ENCODE measurements at places on chromosomes 6 and 20. TPM values are rescaled to one million over a fixed set of nuclear protein-coding genes. Genes with fewer than 3 reads are reported as not detected.

DNA sequence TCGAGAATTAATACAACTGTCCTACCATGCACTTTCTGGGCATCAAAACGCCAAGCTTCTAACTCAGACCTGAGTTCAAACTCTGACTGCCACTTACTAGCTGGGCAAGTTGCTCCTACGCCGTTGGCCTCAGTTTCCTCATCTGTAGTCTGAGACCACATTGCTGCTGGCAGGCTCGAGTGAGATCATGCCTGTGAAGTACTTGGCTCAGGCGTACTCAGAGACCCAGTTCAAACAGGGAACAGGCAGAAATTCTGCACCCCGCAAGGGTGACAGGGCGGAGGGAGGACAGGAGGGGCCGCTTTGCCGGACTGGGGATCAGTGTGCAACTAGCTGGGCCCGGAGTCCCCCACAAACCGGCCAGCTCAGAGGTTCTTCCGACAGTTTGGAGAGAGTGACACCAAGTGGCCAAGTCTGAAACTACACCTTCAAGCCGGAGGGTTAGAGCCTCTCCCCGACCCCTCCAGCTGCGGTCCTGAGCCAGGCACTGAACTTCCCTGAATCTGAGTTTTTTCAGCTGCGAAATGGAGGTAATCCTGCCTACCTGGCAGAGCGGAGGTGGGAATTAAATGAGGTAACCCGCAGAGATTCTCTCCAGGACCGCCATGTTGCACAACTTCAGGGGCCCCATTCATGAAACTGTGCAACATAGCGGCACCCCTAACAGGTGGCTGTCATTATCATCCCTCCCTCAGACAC is 46.0 kb upstream of the PTPN1 start:
- H3K27ac ChIP-seq, result no peak overlapping the region
- H3K4me3 ChIP-seq, result no peak overlapping the region
- peaks cover 25% of the 10 kb centered on the region for H3K4me1 ChIP-seq
- DNase-seq, result no peak

DNA sequence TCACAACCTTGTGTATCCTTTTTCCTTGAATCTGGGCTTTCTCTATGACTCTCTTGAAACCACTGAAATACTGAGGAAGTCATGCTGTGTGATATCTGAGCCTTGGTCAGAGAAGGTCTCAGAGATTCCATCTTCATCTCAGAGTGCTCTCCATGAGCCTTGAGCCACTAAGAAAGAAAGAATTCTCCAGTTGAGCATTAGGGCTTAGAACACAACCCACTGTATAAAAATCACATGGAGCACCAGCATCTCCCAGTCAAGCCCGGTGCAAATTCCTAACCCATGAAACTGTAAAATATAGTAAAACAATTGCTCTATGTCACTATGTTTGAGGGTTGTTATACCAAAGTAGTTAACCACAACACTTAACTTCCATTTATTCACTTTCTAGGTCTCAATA is 181.4 kb downstream of the MOXD1 start:
- no peak overlapping the region for H3K4me3 ChIP-seq
- H3K27me3 ChIP-seq, result no peaks in the 10 kb centered on the region
- H3K4me1 ChIP-seq, result no peaks in the 10 kb centered on the region

DNA sequence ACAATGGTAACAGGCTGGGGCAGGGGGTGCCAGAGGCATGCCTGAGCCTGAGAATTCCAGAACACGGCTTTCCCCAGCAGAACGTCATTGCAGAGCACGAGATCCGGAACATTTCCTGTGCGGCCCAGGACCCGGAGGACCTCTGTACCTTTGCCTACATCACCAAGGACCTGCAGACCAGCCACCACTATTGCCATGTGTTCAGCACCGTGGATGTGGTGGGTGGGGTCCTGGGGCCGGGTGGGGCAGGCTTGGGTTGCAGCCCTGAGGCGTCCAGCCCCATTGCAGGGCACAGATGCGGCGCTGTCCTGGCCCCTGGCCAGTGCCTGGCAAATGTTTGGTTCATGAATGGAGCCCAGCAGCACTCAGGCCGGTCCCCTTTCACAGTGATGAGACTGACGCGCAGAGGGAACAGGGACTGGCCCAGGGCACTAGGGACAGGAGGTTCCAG is 57.1 kb downstream of the TCP11 start:
- no peak for DNase-seq
- peaks cover 3% of the 10 kb centered on the region for H3K36me3 ChIP-seq
- no peak overlapping the region for H3K4me3 ChIP-seq
- H3K27ac ChIP-seq, result peak overlapping the region; percentile 60

- no peaks in the 10 kb centered on the region for H3K36me3 ChIP-seq
- no peak for DNase-seq
- no peaks in the 10 kb centered on the region for H3K27me3 ChIP-seq
- no peak overlapping the region for H3K4me3 ChIP-seq
These were observed 203.6 kb downstream of the CDH4 start for GRCh38 chr20:61455508-61456215.

- no peak overlapping the region for H3K4me3 ChIP-seq
- no peak for DNase-seq
- H3K36me3 ChIP-seq, result no peaks in the 10 kb centered on the region
- H3K27me3 ChIP-seq, result no peaks in the 10 kb centered on the region
- H3K4me1 ChIP-seq, result no peaks in the 10 kb centered on the region
These were observed 955.1 kb downstream of the KIF16B start for GRCh38 chr20:15618110-15618509.

- no peak overlapping the region for H3K27ac ChIP-seq
- H3K4me3 ChIP-seq, result no peak overlapping the region
- H3K27me3 ChIP-seq, result no peaks in the 10 kb centered on the region
- DNase-seq, result no peak
- H3K4me1 ChIP-seq, result no peaks in the 10 kb centered on the region
These were observed 125.4 kb upstream of the CCDC28A start for GRCh38 chr6:138648127-138648526.

- H3K4me3 ChIP-seq, result no peak overlapping the region
- H3K27me3 ChIP-seq, result no peaks in the 10 kb centered on the region
- DNase-seq, result no peak
- no peaks in the 10 kb centered on the region for H3K4me1 ChIP-seq
These were observed 279.6 kb downstream of the ESR1 start for GRCh38 chr6:152087096-152087495.

GRCh38 chr6:103875221-103875620 is 984.5 kb downstream of the HACE1 start:
- no peak for DNase-seq
- no peak overlapping the region for H3K27ac ChIP-seq
- no peak overlapping the region for H3K4me3 ChIP-seq
- H3K4me1 ChIP-seq, result no peaks in the 10 kb centered on the region
- H3K27me3 ChIP-seq, result no peaks in the 10 kb centered on the region
- H3K36me3 ChIP-seq, result no peaks in the 10 kb centered on the region

- no peak overlapping the region for H3K4me3 ChIP-seq
- H3K4me1 ChIP-seq, result no peaks in the 10 kb centered on the region
- H3K27me3 ChIP-seq, result no peaks in the 10 kb centered on the region
- H3K27ac ChIP-seq, result no peak overlapping the region
These were observed 215.6 kb upstream of the HEY2 start for GRCh38 chr6:125533710-125534397.

DNA sequence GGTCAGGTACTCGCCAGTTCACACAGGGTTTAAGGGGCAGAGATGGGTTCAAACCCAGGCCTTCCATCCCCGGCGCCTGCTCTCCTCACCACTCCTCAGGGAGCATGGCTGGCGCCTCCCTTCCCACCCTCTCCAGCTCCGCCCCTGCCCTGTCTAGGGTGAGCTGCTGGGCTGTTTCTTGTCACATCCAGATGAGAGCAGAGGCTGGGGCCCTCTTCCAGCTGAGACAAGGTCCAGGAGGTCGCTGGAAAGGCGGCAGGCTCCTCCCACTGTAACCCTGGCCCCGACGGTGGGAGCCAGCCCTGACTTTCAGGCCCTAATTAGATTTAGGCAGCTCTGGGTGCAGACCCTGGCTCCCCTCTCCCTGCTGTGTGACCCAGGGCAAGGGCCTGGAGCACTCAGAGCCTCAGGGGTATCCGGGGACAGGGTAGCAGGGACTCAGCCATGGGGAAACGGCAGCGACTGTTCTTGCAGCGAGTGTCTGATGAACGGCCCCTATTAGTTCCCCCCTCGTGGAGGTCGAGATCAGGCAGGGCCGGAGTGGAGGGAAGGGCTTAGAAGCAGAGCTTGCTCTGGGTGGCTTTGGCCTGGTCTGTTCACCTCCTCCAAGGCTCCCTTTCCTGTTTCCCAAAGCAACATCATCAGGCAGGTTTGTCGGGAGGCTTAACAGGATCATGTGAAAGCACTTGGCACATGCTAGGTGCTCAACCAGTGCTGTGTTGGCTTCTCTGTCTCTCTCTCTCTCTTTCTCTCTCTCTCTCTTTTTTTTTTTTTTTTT is 33.4 kb downstream of the SNAI1 start:
- peaks cover 22% of the 10 kb centered on the region for H3K4me1 ChIP-seq
- no peaks in the 10 kb centered on the region for H3K36me3 ChIP-seq

DNA sequence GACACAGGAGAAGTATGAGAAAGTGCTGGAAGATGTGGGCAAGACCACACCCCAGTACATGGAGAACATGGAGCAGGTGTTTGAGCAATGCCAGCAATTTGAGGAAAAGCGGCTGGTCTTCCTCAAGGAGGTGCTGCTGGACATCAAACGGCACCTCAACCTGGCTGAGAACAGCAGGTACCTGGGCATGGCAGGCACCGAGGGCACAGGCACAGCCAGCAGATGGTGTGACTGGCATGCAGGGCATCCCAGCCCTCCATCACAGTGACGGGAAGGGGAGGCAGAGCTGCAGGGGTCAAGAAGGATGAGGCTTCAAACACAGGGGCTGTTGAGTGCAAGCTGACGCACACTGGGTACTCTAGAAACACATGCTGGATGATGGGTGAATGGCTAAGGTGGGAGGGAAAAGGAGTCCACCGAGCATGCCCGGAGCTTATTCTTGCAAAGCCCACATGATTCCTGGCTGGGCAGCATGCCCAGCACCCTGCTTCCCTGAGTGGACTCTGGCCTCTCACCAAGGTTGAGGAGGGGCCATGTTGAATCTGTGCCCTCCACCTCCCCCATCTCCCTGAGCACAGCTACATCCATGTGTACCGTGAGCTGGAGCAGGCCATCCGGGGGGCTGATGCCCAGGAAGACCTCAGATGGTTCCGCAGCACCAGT is 26.3 kb downstream of the SPDEF start:
- no peaks in the 10 kb centered on the region for H3K36me3 ChIP-seq
- H3K27ac ChIP-seq, result no peak overlapping the region
- DNase-seq, result no peak
- peaks cover 5% of the 10 kb centered on the region for H3K4me1 ChIP-seq
- H3K4me3 ChIP-seq, result no peak overlapping the region

- H3K27me3 ChIP-seq, result no peaks in the 10 kb centered on the region
- no peaks in the 10 kb centered on the region for H3K36me3 ChIP-seq
- H3K4me3 ChIP-seq, result no peak overlapping the region
- no peak for DNase-seq
These were observed 286.8 kb downstream of the DHX35 start for GRCh38 chr20:39248862-39249485.

DNA sequence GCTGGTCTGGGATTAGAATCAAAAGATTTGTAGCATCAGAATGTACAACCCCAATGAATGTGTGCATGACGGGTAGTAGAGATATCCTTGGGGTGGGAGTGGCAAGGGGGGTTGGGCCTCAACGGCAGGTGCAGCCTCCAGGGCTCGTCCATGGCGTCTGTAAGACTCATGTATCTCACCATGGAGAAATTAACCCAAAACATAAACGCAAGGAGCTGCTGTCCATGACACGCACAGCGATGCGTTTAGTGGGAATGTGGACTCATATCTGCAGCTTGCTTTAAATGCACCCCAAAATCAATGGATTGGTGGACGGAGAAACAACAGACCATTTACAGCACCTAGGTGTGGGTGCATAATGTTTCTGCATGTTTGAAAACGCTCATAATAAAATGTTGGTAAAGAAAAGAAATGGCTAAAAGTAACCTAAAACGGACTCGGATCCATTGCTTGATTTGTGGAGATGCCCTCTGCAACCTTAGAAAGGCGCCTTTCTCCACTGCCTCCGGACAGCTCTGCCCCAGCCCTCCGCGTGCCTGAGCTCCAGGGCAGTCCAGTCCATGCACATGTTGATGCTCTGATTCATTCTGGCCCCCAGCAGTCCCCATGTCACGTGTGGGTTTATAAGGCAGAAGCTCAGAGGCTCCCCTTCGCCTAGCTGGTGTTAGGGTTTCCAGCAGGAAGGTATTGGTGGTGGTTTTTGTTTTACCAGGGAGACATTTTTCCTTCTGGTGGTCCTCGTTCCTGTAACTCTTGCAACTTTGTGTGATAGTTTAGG is 24.5 kb downstream of the PYGB start:
- DNase-seq, result no peak
- no peaks in the 10 kb centered on the region for H3K4me1 ChIP-seq
- H3K4me3 ChIP-seq, result no peak overlapping the region
- peaks cover 2% of the 10 kb centered on the region for H3K36me3 ChIP-seq

- H3K4me3 ChIP-seq, result no peak overlapping the region
- DNase-seq, result peak; percentile 41
- peak overlapping the region; percentile 55 for H3K27ac ChIP-seq
- no peaks in the 10 kb centered on the region for H3K27me3 ChIP-seq
These were observed 36.0 kb upstream of the SMIM29 start for GRCh38 chr6:34284563-34285447.

GRCh38 chr6:38845931-38846330 is 130.8 kb downstream of the DNAH8 start:
- H3K4me3 ChIP-seq, result no peak overlapping the region
- no peak overlapping the region for H3K27ac ChIP-seq

DNA sequence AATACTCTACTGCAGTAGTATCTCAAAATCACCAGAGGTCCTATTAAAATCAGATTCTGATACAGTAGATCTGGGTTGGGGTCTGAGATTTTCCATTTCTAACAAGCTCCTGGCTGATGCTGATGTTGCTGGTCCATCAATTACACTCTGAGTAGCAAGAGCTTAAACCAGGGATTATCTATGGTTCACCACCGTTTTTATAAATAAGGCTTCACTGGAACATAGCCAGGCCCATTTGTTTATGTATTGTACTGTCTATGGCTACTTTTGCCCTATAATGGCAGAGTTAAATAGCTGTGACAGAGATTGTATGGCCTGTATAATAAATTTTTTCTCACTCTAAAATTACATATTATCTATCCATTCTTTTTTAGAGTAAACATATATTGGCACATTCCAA is 53.0 kb downstream of the NUDT3 start:
- DNase-seq, result no peak
- H3K4me1 ChIP-seq, result peaks cover 63% of the 10 kb centered on the region
- H3K4me3 ChIP-seq, result no peak overlapping the region

- no peak overlapping the region for H3K27ac ChIP-seq
- no peaks in the 10 kb centered on the region for H3K27me3 ChIP-seq
- no peak overlapping the region for H3K4me3 ChIP-seq
- H3K36me3 ChIP-seq, result no peaks in the 10 kb centered on the region
- H3K4me1 ChIP-seq, result no peaks in the 10 kb centered on the region
These were observed 51.6 kb upstream of the CHD6 start for GRCh38 chr20:41669708-41670263.

- peaks cover 6% of the 10 kb centered on the region for H3K36me3 ChIP-seq
- no peak overlapping the region for H3K27ac ChIP-seq
- H3K4me1 ChIP-seq, result peaks cover 11% of the 10 kb centered on the region
- H3K27me3 ChIP-seq, result no peaks in the 10 kb centered on the region
- no peak overlapping the region for H3K4me3 ChIP-seq
- no peak for DNase-seq
These were observed 112.7 kb downstream of the RTN4IP1 start for GRCh38 chr6:106516616-106517015.

THEMIS gene
- 0.98 TPM for total RNA-seq

FAM217A gene
- not detected for total RNA-seq

ZC3H12D gene
- total RNA-seq, result 3.1 TPM

OLIG3 gene
- not detected for total RNA-seq

GATA5 gene
- total RNA-seq, result 0.20 TPM

ZSCAN23 gene
- total RNA-seq, result 2.9 TPM

SLC22A16 gene
- total RNA-seq, result not detected

GTF2H4 gene
- total RNA-seq, result 2.2 TPM

ALDH8A1 gene
- 3.1 TPM for total RNA-seq

CTAGE9 gene
- total RNA-seq, result not detected

APCDD1L gene
- not detected for total RNA-seq
